NB4 (cell line): ENCODE measurements at places on chromosomes 13 and 19.

DNA sequence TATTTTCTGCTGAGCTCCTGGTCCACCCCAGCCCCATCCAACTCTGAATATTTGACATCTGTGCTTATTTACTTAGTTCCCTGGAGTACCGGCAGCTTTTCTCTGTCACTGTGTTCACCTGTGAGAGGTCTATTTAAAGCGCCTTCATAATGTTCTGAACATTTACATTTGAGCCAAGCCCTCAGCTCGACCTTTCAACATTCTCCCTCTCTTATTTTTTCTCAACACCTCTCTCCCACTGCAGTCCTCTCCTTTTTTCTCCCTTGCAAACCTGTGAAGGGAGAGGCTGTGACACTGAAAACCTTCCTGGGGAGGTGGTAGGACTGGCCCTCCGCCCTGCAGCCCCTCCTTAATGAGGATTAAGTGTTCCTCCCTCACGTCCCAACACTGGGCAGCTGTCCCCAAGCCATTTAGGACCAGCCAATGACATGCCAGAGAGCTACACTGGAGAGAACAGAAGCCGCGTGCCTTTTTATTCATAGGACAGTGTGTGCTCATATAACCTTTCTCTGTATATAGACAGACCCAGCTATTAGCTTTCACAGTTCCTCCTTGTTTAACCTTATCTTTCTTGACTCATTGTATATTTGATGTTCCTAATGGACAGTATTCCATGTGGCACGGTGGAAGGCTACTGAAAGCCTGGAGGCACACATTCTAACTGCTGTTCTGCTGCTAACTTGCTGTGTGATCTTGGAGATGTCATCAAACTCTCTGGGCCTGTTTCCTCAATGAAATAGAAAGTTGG lies 134.8 kb downstream of the NUFIP1 start:
- no peak for DNase-seq

- DNase-seq = no peak
Measured at GRCh38 chr19:11093689-11094238, 4.5 kb downstream of the LDLR start.

GRCh38 chr13:84933797-84934196 lies 865.4 kb downstream of the SLITRK6 start:
- no peak for DNase-seq

DNA sequence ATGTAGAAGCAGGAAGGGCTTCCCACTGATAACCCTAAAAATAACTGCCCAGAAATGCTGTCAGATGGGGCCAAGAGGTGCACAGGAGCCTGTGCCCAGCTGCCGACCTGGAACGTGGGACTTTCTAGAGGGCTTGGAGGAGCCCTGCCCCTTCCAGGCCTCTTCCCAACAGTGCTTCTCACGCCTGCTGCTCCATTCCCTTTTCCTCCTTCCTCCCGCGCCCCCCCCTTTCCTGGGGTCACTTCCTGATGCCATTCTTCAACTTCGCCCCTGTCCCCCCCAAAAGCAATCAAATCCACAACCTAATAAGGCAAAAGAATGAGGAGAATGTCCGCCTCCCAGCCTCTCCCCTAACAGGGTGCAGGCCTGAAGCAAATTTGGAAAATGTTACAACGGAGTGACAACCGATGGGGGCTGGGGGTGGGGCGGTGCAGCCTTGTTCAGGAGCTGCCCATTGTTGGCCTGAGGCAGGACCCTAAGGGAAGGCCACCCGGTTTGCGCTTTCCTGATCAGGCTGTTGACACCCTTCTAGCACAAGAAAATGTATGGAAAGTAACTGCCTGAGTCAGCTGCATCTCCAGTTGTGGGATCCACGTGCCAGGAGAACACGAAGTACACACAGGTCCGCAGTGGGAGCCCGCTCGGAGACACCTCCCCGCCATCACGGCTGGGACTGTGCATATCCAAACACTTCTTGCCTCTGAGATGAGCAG lies 18.7 kb downstream of the ACTN4 start:
- DNase-seq = no peak

DNA sequence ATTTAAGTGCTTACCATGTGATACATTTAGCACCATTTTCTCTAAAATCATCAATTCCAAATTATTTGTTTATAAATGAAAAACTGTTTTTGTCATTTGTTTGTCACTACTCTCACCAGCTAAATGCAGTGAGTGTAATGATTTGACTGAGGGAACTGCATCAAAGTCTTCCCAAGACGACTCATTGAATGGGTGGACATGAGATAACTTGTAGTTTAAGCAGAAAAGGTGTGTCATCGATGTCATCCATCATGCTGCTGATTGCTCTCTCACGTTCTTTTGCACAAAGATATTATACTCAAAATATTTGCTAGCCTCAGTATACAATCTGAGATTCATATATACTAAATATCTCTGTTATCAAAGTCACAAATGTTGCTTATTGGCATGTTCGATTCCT lies 366.5 kb downstream of the IRS2 start:
- no peak for DNase-seq

DNA sequence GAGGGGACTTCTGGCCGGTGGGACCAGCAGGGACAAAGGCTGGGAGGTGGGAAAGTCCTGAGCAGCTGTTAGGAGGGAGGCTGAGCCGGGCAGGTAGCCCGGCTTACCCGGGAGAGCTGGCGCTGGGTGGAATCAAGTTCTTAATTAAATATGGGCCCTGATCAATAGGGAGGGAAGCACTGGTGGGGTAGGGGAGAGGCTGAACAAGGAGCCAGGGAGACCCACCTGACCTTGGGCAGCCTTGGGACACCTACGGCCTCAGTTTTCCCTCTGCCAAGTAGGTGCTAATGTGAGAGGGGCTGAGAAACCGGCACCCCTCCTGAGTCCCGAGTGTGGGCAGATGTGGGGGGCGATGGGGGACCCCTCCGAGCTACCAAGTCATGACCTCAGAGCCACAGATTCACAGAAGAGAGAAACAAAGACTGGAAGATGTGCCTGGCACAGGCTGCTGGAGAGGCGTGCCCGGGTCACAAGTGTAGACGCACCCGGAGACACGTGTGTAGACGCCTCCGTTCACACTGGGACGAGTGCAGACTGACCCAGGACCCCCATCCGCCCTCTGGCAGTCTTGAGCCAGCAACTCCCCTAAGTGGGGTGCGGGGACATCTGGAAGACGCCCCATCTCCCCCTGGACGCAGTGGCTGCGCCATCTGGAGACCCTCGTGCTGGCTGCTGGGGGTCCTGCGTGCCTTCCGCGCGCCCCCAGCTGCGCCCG lies 8.4 kb downstream of the ONECUT3 start:
- DNase-seq = no peak

- no peak for DNase-seq
Measured at GRCh38 chr19:1774989-1775772, 21.9 kb downstream of the ONECUT3 start.

DNA sequence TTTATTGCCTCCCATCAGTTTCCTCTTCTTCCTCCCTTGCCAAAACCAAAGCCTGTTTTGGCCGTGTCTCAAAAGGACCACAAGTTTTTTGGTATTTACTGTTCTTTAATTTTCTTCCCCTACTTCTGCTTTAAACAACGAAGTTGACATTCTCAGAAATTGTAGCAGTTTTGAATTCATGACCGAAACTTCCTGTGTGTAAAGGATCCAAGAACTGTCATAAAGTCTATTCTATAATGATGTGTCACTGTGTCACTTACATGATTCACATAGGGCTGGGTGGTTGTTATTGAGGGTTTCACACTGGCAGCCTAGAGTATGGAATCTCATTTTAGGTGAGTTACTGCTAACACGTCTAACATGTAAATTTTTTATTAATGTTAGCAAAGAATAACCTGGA lies 741.0 kb upstream of the KLHL1 start:
- DNase-seq = no peak

DNA sequence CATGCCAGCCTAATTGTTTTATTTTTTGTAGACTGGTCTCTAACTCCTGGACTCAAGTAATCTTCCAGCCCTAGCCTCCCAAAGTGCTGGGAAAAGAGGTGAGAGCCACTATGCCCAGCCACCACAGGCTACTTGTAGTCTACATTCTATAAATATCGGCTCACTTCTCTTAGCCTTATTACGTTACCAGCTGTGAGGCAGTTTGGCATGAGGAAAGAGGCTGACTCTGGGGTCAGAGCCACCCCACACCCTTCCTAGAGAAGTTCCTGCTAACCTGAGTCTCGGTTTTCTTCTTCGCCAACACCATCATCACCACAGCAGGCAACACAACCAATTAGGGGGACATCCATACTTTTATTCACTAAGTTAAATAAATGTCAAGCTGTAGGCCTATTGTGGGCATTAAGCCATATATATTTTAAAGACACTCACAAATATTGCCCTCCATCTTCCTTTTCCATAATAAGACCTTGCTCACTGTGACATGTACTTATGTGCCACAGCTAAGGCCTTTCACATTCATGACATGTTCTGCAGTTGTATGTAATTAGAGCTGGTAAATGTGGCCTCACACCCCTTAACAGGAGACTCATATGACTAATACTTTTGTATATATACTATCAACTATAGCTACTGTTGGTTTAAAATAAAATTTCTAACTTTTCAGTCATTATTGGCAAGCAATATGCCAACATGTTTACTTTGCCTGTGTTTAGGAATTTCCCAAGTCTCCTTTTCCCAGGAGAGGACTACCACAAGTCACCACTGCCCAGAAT lies 5.7 kb downstream of the SLC25A30 start:
- no peak for DNase-seq

- peak; percentile 43 for DNase-seq
Measured at GRCh38 chr19:11373166-11373884, 1.1 kb upstream of the SWSAP1 start.

- no peak for DNase-seq
Measured at GRCh38 chr13:30881191-30881651, 24.9 kb upstream of the MEDAG start.

- peak; percentile 71 for DNase-seq
Measured at GRCh38 chr13:99264051-99264450, 5.9 kb upstream of the GPR18 start.

- DNase-seq = peak; percentile 82
Measured at GRCh38 chr19:46009530-46010510, 13.0 kb downstream of the PGLYRP1 start.

- DNase-seq = no peak
Measured at GRCh38 chr13:100517728-100518127, 70.9 kb downstream of the GGACT start.

DNA sequence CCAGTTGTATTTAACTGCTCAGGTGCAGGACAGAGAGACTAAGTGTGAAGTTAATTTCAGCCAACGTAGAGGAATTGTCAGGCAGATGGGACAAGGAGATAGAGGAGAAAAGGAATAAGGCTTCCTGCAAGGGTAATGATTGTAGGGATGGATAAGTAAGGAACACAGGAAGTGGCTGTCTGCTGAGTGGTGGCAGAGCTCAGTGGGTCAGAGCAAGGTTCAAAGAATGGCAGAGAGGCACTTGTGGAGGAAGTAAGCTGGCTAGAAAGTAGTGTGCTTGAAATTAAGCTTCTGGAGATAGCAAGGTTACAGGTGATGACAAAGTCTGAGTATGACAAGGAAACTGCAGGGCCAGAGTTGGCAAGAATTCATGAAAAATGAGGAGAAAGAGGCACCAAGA lies 47.9 kb downstream of the USPL1 start:
- peak; percentile 25 for DNase-seq

DNA sequence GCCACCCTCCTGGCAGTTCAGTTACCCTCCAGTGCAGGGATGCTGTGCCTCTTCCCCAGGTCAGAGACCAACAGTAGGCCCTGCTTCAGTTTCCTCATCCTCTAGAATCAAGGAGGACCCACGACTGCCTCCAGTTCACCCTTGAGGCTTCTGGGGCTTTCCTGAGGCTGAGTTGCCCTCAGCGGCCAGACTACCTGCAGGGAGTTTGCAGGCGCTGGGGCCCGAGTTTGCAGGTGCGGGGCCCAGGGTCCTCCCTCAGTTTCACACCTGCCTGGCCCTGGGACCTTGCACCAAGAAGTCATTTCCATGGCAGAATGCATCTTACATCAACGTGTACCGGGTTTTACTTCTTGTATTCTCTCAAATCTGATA lies 38.9 kb upstream of the C19orf12 start:
- no peak for DNase-seq

DNA sequence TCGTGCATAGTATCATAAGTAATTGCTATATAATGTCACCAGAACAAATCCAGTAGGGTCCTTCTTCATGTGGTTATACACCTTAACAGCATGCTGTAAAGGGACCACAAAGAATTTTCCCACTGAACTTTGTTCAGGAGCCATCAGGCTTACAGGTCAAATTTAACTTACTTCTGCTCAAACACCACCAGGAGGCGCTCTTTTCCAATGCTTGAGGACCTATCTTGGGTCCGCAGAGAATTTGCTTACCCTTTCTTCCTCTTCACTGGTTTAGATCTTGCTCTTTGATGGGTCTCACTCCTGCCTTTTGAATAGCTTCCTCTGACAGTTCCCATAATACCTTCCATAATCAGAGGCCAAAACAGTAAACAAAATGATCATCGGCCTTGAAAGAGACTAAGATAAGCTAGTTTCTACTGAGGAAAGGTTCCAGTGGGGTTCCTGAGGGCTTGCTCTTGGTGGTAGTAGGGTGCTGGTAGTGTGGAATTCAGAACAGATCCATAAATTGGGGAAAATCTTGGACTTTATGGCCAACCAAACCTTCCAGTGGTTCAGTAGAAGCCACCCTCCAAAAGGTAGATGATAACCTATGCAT lies 37.4 kb downstream of the SCGB2B2 start:
- peak; percentile 77 for DNase-seq

- DNase-seq = no peak
Measured at GRCh38 chr13:23203516-23203915, 22.7 kb downstream of the SGCG start.

- DNase-seq = no peak
Measured at GRCh38 chr13:105033999-105034398, 1501.5 kb downstream of the EFNB2 start.

- peak; percentile 90 for DNase-seq
Measured at GRCh38 chr13:51793570-51794271, 10.2 kb downstream of the DHRS12 start.
